ENCODE measurements at places on chromosomes 4 and X.

GRCh38 chr4:52234561-52235440 lies 183.7 kb downstream of the SPATA18 start:
- no peak for DNase-seq

DNA sequence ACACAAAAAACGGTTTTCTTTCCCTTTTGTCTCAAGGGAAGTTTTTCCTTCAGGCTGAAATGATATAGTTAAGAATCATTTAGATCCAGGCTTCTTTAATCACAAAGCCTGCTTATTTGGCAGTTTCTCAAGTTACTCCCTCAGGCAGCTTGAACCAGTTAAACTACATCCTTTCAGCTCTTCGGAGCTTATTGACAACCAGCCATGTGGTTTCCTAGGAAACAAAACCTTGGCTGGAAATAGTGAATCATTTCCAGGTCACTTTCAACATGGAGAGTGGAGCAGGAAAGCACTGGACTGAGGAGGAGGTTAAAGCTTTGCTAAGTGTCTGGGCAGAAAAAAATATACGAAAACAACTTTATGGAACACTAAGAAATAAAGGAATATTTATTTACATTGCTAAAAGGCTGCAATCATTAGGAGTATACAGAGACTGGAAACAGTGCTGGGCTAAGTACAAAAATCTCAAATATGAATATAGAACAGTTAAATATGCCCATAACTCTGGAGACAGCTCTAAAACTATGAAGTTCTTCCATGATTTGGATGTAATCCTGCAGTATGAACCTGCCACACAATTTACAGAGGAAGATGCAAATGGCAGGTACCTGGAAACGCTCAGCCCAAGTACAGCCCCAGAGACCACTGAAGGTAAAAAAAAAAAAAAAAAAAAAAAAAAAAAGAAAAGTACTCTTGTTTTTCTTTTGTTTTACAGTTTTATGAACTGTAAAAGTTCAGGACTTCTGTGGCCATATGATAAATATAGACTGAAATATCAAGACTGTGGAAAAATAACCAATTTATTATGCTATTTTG lies 23.2 kb upstream of the AASDH start:
- peak; percentile 73 for DNase-seq

DNA sequence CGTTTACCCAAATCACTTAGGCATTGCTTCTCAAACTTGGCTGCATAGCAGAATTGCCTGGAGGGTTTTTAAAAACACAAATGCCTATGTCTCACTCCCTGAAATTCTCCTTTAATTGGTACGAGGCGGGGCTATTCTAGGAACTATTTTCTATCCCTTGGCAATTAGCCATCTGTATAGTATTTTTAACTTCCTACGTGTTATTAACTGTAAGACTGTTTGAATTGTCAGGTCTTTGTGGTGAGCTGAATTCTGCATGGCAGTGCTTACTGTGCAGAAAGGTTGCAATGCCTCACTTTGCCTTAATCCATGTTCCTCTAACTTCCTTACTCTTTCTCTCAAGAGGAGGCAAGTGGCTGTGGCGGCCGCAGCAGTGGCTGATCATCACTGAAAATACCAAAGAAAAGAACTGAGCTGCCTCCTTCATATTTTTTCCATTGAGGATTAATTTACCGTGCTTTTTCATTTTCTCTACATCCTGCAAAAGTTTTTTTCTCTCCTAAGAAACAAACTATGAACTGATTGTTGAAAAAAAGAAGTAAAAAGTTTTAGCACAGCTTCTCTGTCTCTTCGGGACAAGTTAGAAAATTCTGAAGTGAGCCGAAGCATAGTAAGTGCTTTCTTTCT lies at the start of gene SHROOM3:
Gene SHROOM3 (plus strand): TSS at position 329 of the 627 bp plus-strand sequence. CDS start 824 bp downstream, outside the sequence.
- no peak for DNase-seq

DNA sequence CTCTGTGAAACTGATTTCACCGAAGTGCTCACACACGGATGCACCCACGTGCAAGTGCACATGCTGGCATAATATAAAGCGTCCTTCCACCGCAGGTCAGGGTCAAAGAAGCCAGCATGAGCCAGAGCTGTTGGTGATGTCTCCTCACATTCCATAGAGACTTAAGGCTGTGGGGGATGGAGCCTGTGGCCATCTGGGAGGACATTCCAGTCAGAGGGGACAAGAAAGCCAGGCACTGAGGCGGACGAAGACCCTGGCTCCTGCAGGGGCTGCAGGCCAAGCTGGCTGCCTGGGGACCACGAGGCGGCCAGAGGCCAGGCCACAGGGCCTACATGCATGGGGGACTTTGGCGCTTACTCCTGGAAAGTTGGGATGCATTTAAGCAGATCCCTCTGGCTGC lies 7.7 kb downstream of the RNF212 start:
- no peak for DNase-seq

DNA sequence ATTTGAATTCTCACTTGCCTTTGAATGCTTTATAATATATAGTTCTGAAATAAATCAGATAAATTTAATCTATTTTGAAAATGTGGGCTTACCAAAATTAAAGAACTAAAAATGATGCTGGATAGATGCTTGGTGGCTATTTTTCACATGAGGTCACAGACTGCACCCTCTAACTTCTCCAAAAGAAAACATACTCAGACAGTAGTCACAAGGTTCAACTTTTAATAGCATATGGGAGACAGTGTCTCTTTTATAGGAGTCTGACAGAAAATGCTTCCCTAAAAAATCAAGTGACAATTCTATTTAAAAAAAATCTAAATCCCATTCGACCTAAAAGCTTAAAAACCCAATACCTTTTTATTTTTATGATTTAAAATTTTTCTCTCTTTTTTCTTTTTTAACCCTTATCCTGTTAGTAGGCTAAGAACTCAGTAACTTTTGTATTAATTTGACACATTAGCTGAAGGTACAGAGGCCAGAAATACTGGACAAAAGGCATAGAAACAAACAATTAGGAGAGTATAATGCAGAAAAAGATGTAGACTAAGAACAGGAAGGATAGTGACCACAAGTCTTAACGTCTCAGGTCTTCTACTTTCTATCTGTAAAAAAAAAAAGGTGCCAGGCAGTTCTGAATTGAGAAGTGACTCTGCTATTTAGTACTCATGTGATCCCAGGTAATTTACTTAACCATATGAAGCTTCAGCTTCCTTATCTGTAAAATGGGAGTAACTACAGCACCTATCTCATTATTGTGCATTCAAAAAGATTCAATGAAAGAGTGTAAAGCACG lies 7.6 kb downstream of the TIGD4 start:
- DNase-seq, result no peak

DNA sequence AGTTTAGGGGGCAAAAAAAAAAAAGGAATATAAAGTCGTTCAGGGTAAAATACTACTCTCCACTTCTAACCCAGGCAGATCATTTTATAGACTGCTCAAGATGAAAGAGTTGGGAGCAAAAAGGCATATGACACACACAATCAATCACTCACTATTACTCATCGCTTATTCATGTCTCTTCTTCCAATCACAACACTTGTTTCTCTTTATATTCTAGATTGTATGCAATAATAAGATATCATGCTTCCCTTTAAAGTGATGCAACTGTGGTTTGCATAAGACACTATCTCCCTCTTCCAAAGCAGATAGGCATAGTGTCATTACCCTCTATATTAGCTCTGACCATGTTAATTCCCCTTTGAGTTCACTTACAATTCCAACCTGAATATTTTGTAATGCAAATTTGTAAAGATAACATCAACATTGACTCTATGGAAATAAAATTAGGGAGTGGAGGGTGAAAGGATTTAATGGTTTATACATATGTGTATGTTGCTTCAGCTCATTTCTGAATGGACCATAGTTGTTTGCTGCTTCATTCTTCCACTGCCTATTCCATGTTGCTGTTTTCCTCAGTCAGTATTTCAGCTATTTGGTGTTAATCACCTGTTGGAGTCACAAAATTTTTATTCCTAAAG lies 154.9 kb upstream of the EPHA5 start:
- DNase-seq, result no peak

DNA sequence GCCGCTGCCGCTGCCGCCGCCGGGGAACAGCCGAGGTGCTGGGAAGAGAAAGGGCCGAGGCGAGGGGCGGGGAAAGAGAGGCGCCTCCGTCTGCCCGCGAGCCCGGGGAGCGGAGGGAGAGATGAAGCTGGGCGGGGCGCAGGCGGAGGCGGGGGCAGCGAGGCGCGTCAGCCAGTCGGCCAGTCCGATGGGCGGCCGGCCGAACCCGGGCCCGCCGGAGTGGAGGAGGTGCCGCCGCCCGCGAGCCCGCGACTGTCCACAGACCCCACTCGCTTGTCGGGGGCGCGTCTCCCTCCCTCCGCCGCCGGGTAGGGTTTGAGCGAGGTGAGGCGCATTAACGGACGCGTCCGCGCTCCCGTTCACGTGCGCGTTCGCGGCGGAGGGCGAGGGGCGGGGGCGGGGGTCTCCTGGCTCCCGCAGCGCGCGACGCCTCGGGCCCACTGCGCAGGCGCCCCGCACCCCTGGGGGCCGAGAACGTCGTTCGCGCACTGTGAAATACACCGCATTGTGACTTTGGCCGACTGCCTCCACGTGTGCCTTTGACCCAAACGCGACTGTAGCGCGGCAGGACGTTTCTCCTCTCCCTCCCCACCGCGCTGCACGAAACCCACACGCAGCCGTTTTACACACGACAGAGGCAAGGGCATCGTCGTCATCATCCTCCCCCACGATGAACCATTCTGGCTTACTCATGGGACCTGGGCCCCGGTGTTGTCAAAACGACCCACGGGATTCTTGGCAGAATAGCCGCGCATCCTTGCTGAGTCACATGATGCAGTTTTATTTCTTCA lies at the start of gene NUDT11:
Gene NUDT11 (minus strand): TSS at position 92 of the 791 bp plus-strand sequence. CDS start 148 bp downstream, outside the sequence.
- DNase-seq, result peak; percentile 14

DNA sequence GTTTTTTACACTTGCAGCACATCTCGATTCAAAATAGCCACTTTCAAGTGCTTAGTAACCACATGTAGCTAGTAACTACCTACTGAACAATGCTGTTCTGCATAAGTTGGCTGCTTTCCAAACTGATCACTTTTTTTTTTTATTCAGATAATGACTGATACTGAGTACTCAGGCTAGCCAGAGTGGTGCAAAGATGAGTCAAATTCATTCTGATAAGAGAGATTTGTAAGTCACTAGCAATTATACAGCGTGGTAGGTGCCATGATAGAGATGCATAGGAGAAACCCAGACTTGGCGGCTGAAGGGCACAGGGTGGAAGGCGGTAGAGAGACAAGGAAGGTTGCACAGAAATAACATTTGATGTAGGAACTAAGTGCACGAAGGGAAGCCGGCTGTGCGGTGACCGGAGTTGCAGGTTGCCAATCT lies 357 bp upstream of the IGBP1 start:
- no peak for DNase-seq

- no peak for DNase-seq
Observed at GRCh38 chr4:150004481-150004880, 73.8 kb upstream of the DCLK2 start.

DNA sequence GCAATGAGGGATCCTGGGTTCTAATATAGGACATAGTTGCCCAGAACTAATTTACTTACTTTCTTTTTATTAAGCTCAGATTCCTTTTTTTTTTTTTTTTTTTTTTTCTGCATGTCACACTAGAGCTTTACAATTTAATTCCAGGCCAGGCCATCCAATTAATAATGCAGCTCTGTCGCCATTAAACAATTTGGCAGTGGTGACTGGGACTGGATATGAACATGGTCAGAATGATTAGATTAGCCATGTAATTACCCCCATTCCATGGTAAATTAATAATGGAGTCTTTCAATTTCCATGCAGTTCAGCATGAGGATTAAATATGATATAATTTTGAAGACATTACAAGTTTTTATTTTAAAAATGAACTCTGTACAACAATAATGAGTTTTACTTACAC lies 226.9 kb upstream of the ANXA3 start:
- DNase-seq, result no peak

DNA sequence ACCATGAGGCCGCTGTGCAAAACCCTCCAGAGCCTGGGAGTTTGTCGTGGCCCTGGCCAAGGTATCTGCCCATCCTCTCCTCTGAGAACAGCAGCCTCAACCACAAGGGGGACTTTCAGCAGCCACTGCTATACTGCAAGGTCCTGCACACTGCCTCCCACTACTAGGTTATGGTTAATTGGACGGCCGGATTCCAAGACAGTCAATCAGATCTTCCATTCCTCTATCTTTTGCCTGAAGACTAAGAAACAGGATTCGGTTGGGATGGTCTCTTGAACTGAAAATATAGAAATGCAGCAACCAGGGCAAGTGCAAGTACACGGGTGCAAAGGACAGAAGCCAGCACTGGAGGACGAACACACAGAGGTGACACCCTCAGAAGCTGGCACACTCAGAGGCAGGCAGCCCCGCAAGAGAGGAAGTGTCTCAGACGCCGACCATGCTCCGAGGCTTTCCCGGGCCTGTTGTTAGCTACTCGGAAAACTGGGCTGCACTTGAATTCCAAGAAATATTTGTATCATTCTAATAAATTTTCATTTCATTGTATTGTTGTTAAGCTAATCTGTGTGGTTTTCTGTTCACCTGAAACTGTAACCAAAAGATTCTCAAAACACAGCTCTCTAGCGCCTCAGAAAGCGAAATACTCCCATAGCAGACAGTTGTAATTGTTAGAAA lies 63.3 kb downstream of the AFAP1 start:
- no peak for DNase-seq

- DNase-seq, result no peak
Observed at GRCh38 chr4:149914119-149915115, 98.8 kb upstream of the IQCM start.

- no peak for DNase-seq
Observed at GRCh38 chr4:41598580-41598979, 60.6 kb downstream of the LIMCH1 start.

DNA sequence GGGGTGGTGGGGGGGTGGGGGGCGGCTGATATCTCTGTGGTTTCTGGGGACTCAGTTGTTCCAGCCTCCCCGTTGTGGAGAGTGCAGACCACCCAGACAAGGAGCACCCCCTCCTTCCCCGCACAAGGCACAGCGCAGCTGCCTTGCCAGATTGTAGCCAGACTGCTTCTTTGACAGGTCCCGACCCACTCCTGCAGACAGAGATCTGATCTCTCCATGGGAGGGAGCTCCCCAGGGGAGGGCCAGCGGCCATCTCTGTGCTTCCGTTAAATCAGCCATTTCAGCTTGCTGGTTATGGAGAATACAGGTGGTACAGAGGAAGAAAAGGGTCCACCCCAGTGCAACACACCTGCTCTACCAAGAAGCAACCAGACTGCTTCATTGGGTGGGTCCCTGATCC lies 80.8 kb downstream of the FGF16 start:
- DNase-seq, result no peak

DNA sequence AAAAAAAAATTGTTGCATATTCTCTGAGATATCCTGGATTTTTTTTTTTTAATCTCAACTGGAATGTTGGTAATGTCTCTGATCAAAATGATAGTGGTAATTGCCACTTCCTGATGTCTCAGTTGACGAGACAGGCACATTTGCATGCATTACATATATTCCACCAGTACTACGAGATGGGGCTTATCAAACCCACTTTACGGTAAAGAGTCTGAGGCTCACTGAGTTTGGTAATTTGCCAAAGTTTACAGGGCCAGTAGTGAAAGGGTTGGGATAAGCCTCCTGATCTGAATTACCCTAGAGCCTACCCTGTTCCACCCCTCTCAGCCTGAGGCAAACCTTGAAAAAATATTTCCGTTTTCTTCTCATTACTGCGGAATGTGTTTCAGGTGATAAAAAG lies 5.3 kb downstream of the MAGEB2 start:
- DNase-seq, result no peak
